Prostate gland (tissue), 2 donors: ENCODE measurements at places on chromosomes 7 and 10.

DNA sequence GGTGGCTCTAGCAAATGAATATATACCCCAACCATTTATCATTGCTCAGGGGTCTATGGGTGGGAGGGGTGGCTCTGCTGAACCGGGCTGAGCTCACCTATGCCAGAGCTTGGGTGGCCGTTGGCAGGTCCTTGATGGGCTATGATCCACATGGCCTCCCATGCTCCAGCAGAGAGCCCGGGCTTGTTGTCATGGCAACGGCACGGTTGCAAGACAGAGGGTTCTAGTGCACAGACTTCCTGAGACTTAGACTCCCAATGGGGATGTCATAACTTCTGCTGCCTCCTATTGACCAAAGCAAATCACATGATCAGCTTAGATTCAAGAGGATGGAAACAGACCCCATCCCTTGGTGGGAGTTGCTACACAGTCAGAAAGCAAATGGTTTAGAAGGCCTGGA, 36.4 kb upstream of the CARD11 start:
- DNase-seq = no peak

GRCh38 chr10:120022357-120022756, 129.8 kb downstream of the SEC23IP start:
- DNase-seq = no peak

GRCh38 chr7:128167791-128168666, 73.0 kb upstream of the LEP start:
- no peak for DNase-seq

GRCh38 chr7:66639773-66640172, 11.1 kb downstream of the KCTD7 start:
- no peak for DNase-seq

DNA sequence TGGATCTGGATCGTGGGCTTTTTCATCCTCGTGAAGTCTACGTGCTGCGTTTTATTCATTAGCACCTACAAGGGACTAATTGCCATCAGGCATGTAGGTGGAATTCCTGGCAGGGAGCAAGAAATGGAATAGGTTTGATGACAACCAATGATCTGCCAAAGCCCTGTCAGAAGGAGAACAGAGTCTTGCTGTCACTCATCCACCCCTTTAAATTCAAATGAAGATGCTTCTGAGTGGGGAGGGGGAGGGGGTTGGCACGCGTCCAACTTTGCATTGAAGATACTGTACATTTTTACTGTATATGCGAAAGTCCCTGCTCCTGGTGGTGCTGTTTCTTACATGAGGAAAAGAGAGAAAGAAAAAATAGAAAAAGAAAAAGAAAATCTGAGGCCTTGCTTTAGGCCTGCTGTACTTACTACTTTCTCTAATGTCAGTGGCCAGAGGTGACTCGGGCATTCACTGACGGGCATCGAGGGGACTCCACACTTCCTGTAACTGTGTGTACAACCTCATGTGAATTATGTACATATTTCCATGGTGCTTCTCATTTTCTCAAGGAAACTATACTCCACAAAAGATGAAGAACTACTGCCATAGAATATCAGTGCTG, 569.1 kb downstream of the INHBA start:
- no peak for DNase-seq

DNA sequence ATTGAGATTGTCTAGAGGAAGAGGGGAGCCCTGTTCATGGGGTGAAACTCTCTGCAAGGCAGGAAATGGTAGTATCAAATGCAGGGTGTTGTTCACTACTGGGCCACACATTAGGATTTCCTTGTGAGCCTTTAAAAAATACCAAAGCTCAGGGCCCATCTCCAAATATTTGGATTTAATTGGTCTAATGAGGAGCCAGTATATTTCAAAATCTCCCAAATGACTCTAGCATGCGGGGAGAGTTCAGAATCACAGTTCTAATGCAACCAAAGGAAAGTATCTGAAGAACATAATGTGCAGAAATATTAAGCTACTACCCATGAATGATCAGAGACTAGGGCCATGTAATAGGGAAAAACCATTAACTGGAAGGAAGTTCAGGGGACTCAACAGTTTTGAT, 27.3 kb downstream of the JCAD start:
- DNase-seq = no peak

DNA sequence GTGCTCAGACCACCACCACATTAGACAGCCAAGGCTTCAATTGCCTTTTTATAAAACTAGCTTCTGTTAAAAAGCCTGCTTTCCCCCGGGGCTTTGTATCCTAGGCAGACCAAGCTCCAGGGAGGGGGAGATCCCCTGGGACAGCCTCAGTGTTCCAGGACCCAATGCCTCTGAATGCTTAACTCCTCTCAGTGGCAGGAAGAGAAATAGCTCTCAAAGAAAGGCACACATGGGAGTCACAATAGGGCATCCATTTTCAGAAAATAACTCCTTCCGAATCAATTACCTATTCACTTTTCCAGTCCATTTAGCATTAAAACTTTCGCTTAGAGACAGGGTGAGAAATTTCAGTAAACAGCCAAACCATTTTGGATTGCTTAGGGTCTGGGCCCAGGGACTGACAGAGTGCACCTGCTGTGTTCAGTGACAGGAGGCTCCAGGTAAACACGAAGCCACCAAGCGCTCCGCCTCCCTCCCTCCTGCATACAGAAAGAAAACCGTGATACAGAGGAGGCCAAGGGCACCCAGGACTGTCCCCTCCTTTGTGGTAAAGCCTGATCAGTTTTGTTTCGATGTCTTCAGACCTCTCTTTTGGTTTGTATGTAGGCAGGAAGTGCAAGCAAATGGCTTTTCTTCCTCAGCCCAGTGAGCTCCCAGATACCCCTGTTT, 599.7 kb downstream of the KCNMA1 start:
- no peak for DNase-seq

DNA sequence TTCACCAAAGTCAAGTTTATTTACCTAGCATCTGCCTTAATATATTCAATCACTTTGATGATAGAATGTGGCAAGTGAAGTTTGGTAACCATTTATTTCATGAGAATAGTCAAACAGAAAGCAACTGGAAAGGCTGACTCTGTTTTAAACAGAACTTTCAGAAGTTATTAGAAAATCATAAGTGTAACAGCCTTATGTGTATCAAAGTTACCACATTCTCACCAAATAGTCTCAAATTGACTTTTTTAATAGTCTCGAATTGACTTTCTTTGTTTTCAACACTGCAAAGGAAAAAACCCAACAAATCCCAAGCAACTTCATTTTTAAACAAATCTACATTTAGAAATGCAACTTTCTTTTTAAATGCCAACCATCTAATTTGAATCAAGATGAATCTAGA, 29.5 kb downstream of the NAMPT start:
- no peak for DNase-seq

DNA sequence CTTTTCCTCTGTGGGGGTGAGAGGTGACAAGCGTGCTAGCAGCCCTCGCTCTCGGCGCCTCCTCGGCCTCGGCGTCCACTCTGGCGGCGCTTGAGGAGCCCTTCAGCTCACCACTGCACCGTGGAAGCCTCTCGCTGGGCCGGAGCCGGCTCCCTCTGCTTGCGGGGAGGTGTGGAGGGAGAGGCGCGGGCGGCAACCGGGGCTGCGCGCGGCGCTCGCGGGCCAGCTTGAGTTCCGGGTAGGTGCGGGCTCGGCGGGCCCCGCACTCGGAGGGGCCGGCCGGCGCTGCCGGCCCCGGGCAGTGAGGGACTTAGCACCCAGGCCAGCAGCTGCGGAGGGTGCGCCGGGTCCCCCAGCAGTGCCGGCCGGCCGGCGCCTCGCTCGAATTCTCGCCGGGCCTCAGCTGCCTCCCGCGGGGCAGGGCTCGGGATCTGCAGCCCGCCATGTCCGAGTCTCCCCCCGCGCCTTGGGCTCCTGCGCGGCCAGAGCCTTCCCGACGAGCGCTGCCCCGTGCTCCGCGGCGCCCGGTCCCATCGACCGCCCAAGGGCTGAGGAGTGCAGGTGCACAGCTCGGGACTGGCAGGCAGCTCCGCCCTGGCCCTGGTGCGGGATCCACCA, 352.8 kb upstream of the PODXL start:
- peak; percentile 6 for DNase-seq

DNA sequence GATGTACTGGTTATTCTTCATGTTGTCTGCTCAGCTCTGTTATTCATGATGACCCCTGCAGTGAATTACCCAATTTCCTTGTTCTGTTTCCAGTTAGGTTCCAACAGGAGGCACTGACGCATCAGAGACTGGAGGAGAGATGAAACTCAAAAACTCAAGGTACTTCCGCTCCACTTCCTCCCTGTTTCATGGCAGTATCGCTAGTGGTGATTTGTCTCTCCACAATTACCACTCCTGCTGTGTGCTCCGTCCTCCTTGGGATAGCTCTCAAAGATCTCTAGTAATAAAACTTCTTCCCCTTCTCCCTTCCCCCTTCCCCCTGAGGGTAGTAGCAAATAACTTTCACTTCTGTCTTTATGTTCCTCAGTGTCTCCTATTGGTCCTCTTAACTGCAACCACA, 107.4 kb upstream of the ABCB5 start:
- DNase-seq = no peak

DNA sequence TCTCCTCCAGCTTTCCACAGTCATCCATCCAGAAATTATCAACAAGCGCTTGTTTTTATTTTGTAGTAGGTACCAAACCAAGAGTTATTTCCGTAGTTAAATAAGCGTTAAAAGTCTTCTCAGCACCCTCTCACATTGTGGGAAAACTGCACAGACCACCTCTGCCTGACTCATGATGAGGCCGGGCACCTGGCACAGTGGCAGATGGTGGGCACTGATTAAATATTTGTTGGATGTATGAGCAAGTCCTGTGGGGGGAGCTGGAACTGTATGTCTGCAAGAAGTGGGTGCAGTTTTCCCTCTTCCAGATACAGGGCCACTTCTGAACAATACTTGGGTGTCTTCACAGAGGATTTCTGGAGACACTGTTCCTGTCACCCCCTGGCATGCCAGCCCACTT, 5.3 kb upstream of the REPIN1 start:
- no peak for DNase-seq

- no peak for DNase-seq
These were observed 78.4 kb upstream of the UNC5B start for GRCh38 chr10:71133710-71134686.

DNA sequence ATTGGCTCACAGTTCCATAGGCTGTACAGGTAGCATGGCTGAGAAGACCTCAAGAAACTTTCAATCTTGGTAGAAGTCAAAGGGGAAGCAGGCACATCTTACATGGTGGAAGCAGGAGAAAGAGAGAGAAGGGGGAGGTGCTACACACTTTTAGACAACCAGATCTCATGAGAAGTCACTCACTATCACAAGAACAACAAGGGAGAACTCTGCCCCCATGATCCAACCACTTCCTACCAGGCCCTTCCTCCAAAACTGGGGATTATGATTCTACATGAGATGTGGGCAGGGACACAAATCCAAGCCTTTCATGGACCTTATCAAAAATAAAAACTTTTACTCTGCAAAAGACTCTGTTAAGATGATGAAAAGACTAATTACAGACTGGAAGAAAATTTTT, 183.2 kb upstream of the TRIM24 start:
- DNase-seq = no peak

DNA sequence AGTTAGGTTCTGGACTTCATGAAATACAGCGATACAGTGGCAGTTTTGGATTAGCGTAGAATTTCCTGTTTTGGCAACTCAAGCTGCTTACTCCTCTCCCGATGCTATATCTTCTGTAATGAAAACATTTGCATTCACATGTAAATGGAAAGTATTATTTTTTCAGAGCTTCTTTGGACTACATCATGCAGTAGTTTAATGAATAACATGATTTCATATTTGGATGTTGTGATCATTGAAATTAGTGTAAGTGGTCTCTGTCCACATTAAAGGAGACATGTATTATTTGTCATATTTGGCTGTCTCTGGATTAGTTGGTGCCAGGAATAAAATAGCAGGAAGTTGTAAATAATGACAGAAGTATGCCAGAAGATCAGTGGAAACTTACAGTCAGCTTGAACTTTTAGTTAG, 331.6 kb downstream of the GFRA1 start:
- no peak for DNase-seq

GRCh38 chr10:115082506-115082905, 10.7 kb upstream of the ATRNL1 start:
- DNase-seq = no peak

- DNase-seq = no peak
These were observed 667.8 kb downstream of the PCDH15 start for GRCh38 chr10:54133203-54133602.

- peak; percentile 75 for DNase-seq
These were observed 809 bp downstream of the C10orf143 start for GRCh38 chr10:130109796-130110245.

GRCh38 chr7:95916573-95917297, 144.4 kb downstream of the DYNC1I1 start:
- peak; percentile 78 for DNase-seq
